ENCODE measurements at places on chromosomes 12 and 14.

DNA sequence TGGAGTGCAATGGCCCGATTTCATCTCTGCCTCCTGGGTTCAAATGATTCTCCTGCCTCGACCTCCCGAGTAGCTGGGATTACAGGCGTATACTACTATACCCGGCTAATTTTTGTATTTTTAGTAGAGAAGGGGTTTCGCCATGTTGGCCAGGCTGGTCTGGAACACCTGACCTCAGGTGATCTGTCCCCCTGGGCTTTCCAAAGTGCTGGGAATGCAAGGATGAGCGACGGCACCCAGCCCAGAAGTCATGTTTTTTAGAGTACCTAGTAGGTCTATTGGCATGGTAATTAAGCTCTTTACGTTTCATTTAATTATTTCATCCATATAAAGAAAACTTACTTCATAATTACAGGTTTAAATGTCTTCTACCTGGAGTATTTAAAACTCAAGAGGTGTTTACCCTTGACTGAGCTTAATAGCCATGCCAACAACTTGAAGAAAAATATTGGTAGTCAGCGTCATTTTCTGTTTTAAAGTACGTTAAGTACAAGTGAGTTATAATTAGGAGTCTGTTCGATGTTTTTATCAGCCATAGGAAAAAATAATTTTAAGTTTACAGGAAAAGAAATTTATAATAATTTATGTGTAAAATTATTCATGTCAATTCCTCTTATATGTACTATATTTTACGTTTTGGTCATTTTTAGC is 4.0 kb downstream of the TMPO start:
- DNase-seq = no peak

DNA sequence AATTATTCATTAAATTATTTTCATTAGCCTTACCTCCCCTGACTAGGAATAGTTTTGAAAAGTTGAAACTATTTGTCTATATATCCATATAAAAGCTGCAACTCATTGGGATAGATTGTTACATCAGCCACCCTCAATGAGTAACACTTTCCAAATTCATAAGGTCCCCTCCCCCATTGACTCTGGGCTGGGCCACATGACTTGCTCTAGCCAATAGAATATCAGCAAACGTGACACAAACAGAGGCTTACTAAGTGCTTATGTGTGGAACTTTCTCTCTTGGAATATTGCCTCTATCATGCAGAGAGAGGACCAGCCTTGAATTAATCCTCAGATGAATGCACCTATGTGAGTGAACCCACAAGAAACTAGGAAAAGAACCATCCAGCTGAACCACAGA is 213.7 kb downstream of the CCDC59 start:
- DNase-seq = no peak

GRCh38 chr12:24848941-24849477 is 99.9 kb downstream of the BCAT1 start:
- DNase-seq = no peak

DNA sequence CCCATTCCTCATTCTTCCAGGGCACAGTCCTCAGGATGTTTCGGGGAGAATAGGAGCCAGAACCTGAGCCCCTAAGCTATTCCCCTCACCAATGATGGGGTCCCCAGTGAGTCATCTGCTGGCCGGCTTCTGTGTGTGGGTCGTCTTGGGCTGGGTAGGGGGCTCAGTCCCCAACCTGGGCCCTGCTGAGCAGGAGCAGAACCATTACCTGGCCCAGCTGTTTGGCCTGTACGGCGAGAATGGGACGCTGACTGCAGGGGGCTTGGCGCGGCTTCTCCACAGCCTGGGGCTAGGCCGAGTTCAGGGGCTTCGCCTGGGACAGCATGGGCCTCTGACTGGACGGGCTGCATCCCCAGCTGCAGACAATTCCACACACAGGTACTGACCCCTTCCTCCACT is 1.3 kb downstream of the SLC39A5 start:
- no peak for DNase-seq

DNA sequence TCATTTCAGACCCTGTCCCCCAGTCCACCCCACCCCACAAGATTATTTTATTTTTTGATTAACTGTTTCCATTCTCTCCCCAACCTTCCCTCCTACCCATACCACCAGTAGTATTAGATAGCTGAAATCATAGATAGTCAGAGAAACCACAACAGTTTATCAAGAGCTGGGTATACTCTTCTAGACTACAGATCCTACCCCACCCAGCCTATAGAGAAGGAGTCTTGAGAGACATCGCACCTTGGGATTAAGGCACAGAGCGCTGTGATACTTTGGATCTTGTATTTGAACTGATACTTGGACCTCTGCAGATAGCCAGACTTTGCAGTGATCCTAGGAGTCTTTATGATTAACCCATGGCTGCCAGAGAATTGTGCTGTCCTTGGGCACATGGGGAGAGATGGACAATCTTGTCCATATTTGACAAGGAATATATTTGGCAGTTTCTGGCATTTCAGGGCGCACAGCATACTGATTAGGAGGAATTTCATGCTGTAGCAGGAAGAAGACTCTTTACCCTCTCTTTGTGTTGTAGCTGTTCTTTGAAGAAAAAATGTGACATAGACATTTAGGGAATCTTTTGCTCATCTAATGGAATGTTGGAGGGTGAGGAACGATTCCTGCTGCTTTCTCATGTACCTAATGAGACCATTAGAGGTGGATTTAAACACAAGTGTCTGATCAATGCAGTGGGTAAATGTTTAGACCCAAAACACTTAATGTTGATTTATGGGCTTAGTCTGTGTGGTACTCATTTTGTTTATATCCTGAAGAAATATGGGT is 982 bp downstream of the RBMS2 start:
- DNase-seq = no peak

DNA sequence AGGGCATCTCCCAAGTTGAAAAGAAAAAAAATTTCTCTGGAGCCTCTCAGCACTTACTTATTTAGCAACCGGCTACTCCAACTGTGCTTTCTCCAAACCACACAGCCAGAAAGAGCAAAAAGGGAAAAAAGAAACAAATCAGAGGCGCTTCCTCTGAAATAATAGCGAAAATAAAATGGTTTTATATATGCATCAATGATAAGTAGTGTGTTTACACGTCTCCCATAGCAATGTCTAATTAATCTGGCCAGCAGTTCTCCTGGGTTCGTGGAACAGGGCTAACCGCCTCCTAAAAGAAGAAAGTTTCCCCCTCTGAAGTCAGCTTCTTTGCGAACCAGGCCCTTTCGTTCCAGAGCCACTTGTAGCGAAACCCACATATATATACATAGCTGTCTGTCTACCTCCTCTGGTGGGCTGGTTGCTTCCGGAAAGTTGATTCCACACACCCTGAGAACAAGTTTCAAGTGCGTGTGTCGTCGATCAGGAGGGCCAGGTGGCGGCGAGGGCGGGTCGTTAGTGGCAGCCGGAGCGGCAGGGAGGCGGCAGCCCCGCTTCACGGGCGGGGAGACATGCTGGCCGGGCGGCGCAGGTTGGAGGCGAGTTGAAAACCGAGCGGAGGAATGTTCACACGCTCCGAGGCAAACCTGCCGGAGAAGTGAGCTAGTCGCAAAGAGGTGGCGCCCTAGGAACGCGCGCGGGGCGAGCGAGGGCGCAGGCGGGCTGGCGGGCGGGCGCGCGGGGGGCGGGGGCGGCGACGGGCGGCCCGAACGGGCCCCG is 2.7 kb downstream of the PTHLH start:
- peak; percentile 58 for DNase-seq

- DNase-seq = no peak
These were observed 45.7 kb downstream of the PRKAB1 start for GRCh38 chr12:119713551-119714031.

GRCh38 chr14:77926942-77927341 is 127.0 kb downstream of the ADCK1 start:
- no peak for DNase-seq

- DNase-seq = no peak
These were observed 20.9 kb upstream of the CACNA2D4 start for GRCh38 chr12:1939331-1939730.

DNA sequence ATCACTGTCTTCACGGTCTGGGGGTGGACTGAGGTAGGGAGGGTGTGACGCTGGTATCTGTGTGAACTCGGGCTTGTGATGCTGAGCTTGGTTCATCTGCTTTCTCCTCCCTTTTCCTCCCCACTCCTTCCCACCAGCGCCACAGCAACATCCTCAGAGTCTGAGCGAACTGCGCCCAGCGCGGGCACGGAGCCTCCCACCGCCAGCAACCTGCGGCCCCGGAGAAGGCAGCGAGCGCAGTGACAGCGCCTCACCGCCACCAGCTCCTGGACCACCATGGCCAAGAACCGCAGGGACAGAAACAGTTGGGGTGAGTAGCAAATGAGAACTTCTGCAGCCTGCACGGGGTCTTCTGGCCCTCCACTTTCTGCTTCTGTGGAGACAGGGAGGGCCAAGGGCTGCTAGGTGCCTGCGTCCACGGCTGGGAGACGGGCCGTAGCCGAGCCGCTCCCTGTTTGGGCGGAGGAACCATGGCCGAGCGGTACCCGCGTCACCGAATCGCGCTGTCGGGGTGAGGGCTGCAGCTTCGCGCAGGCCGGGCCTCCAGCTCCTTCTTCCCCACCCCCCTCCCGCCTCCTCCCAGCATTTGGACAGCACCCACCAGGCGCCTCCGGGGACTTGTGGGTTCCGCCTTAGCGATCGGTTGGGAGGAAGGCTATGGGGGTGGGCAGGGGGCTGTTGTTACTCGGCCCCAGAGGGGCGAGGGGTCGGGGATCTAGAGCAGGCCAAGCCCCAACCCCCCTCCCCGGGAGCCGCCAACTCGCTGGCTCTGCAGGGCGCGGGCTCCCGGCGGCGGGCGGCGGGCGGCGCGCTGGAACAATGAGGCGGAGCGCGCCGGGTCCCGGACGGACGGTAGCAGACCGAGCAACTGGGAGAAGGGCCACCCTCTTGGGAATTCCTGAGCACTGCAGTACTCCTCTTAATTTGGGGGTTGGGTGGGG is at the start of gene ATL1:
ATL1 (plus strand) TSS at position 156 of the 941 bp plus-strand sequence; CDS start at position 277, 121 bp downstream.
- DNase-seq = peak; percentile 14

DNA sequence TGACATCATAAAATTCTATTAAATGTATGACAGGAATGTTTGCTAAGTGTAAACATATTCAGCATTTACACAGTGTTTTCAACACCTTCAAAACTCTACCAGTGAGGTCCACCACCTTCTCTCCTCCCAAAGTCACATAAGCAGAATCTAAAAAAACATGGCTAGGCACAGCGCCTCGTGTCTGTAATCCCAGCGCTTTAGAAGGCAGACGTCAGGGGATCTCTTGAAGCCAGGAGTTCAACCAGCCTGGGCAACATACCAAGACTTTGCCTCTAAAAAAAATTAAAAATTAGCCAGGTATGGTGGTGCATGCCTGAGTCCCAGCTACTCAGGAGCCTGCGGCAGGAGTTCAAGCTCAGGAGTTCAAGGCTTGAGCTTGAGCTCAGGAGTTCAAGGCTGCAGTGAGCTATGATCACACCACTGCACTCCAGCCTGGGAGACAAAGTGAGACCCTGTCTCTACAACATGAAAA is 30.0 kb downstream of the NUMB start:
- no peak for DNase-seq

- DNase-seq = no peak
These were observed 177.6 kb upstream of the LMNTD1 start for GRCh38 chr12:25730489-25731349.

DNA sequence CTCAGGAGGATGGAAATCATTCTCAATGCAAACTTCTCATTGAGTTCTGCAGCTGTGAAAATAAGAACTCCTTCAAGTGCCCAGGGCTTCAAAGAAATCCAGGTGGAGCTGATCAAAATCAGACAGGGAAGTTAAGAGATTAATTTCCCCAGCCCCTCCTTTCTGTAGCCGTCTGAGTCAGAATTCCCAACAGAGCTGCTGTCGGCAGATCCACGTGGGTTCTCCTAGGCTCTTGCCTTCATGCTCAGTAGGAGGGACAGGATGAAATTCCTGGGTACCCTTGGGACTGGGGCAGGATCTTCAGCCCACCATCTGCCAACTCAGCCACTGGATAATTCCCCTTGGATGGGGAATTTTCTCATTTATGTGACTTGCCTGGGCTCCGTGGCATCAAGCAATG is 13.3 kb downstream of the TGFB3 start:
- DNase-seq = no peak

- DNase-seq = no peak
These were observed 1142.1 kb downstream of the FLRT2 start for GRCh38 chr14:86672080-86672479.

GRCh38 chr14:56889705-56890104 is 79.4 kb upstream of the OTX2 start:
- DNase-seq = no peak

DNA sequence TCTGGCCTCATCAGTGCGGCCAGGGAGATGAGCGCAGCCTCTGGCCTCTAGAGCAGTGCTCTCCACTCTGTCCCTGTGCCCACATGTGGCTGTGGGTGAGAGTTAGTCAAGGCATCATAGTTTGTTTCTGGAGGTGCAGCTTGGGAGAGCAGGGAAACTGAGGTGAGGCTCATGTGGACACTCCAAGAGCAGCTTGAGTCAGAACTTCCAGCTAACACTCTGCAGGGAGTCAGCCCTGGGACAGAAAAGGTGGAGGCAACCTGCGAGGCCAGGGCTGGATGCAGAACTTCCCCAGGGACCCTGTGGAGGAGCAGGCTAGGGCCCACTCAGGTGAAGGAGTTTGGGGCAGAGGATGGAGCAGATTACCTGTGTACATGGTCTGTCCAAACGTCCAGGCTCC is 10.8 kb downstream of the ISCA2 start:
- no peak for DNase-seq

DNA sequence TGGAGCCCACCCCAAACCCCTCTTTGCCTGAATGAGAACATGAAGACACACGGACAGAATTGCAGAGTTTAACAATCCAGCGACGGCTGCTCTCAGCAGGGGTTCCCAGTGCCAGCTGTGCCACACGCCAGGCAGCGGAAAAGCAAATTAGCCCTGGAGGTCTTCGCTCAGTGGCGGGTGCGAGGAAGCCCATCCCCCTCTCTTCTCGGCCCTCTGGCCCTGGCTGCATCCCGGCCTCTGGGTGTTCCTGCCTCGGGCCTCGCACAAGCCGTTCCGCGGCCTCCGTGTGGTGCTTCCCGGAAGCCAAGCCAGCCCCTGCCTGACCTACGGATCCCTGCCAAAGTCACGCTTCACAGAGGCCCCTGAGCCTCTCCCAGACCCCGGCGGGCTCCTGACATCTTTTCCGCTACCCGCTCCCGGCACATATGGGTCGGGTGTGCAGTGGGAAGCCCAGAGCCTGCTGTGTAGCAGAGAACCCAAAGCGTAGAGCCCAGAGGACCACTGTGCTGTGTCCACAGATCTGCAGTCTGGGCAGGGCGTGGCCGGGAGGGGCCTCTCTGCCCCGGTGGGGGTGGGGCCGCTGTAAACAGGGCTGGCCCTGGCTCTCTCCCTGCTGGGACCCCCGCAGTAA is 70.7 kb upstream of the GALNT9 start:
- no peak for DNase-seq

DNA sequence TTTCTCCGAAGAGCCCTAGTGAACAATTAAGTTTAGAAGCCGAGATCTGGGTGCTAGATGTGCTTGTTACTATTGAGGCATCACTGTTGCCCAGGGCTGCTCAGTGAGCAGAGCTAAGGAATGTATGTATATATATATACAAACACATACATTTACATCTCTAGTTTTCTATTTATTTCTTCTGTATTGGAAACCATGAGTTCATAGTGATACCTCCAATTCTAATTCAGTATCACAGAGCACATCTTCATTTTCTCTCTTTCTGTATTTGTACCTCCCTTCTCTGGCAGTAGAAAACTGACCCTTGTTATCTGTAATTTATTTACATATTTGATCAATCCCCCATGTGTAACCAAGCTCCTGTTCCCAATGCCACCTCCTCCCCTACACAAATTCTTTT is 40.7 kb upstream of the FUT8 start:
- DNase-seq = no peak
